Glomerular endothelial cell (primary cell): ENCODE measurements at places on chromosomes 2 and 18. TPM values are rescaled to one million over a fixed set of nuclear protein-coding genes. Genes with fewer than 3 reads are reported as not detected.

- DNase-seq: no peak
Measured at GRCh38 chr2:121472470-121472993, 58.1 kb upstream of the RNU4ATAC start.

GRCh38 chr18:56983275-56983992, 163.5 kb upstream of the BOD1L2 start:
- no peak for DNase-seq

DNA sequence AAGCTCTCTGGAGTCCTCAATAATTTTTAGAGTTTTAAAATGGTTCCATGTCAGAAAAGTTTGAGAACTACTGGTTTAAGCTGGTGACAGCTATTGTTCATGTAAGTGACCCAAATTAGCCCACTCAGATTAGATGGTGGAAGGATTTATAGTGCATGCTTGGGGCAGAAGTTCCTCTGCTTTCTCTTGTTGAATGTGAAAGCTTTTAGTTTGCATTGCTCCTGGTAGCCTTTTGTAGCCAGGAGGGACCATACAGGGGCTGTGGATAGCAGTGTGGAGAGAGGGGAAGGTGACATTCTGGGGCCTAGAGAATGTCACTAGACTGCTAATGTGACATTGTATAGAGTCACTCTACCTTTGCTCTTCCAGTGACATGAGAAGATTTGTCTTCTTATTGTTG, 40.3 kb upstream of the IGFBP5 start:
- DNase-seq: no peak

GRCh38 chr18:8480506-8481328, 128.5 kb upstream of the RAB12 start:
- DNase-seq: peak; percentile 16

- DNase-seq: no peak
Measured at GRCh38 chr2:215973954-215974699, 39.2 kb downstream of the MREG start.

The REG3G gene
- total RNA-seq: not detected in 2 replicates

The PAIP2B gene
- 0.47 and 0.87 TPM in 2 replicates for total RNA-seq

The HES6 gene
- total RNA-seq: 6.0 and 7.2 TPM in 2 replicates
